Neural crest cell (in vitro differentiated cells): ENCODE measurements at places on chromosomes 6 and 20.

DNA sequence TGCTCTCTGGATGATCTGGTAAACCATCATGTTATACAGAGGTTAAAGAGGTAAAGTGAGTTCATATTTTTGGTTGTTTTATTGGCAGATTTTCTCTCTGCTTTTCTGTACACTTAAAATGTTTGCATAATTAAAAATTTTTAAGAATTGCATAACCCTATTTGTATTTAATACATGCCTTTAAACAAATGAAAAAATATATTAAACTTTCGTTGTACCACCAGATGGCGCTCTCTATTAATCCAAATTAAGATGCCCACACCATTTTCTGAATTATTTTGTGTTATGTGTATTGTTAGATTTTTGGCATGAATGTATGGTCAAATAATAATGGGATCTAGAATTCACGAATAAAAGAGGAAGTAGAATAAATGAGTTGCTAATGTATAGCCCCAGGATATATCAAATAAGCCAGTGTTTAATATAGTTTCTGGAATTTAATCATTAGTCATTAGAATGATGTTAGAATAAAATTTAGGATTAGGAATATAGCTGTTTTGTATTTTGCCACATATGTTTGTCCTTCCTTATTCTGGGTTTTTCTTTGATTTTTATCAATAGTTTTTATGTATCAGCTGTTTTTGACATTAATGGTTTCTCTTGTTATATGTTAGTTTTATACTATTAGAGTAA, 38.9 kb downstream of the SMAP1 start:
- peaks cover 9% of the 10 kb centered on the region for H3K4me1 ChIP-seq
- peaks cover 3% of the 10 kb centered on the region for H3K36me3 ChIP-seq
- H3K27ac ChIP-seq, result no peak overlapping the region
- H3K27me3 ChIP-seq, result no peaks in the 10 kb centered on the region
- DNase-seq, result peak; percentile 10
- no peak overlapping the region for H3K4me3 ChIP-seq

GRCh38 chr6:53059648-53060589, 5.3 kb upstream of the FBXO9 start:
- H3K4me1 ChIP-seq, result peaks cover 43% of the 10 kb centered on the region
- H3K27me3 ChIP-seq, result no peaks in the 10 kb centered on the region
- DNase-seq, result no peak
- peak overlapping the region; percentile 98 for H3K27ac ChIP-seq

DNA sequence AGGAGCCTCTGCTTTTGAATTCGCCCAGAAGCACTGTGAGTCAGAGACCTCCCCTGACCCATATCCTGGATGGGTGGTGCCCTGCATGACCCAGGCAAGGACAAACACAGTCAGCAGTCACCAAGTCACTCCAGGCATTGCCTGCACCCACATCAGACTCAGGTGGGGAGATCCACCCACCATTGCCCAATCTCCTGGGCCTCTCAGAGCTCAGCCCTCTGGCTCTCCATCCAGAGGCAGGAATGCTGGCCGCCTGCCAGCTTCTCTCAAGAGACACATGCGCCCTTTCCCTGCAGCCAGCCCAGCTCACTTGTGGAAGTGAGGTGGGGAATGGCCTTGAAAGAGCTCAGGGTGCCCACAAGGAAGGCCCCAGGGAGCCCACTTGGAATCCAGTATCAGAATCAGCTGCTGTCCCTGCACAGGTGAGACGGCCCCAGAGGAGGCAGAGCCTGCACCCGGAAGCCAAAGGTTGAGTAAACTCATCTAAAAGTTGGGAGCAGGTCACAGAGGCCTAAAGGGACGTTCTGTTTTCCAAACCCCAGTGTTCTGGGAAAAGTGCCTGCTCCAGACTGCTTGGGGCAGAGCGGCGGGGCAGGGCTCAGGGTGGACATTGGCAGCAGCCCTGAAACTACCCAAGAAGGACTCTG, 129.8 kb downstream of the PREX1 start:
- H3K36me3 ChIP-seq, result peaks cover 32% of the 10 kb centered on the region
- peaks cover 17% of the 10 kb centered on the region for H3K4me1 ChIP-seq
- no peak for DNase-seq
- no peaks in the 10 kb centered on the region for H3K27me3 ChIP-seq

GRCh38 chr20:2365091-2365490, 15.6 kb upstream of the TGM6 start:
- no peaks in the 10 kb centered on the region for H3K4me1 ChIP-seq
- no peak overlapping the region for H3K4me3 ChIP-seq
- peaks cover 9% of the 10 kb centered on the region for H3K27me3 ChIP-seq

GRCh38 chr6:135488023-135488422, 9.5 kb downstream of the AHI1 start:
- H3K27ac ChIP-seq, result no peak overlapping the region
- no peaks in the 10 kb centered on the region for H3K27me3 ChIP-seq
- no peak for DNase-seq
- H3K4me1 ChIP-seq, result no peaks in the 10 kb centered on the region
- H3K36me3 ChIP-seq, result peaks cover 36% of the 10 kb centered on the region
- no peak overlapping the region for H3K4me3 ChIP-seq

GRCh38 chr6:13234130-13234529, 94.2 kb downstream of the TBC1D7 start:
- no peak overlapping the region for H3K4me3 ChIP-seq
- no peaks in the 10 kb centered on the region for H3K27me3 ChIP-seq
- H3K27ac ChIP-seq, result no peak overlapping the region
- no peak for DNase-seq
- H3K36me3 ChIP-seq, result no peaks in the 10 kb centered on the region

DNA sequence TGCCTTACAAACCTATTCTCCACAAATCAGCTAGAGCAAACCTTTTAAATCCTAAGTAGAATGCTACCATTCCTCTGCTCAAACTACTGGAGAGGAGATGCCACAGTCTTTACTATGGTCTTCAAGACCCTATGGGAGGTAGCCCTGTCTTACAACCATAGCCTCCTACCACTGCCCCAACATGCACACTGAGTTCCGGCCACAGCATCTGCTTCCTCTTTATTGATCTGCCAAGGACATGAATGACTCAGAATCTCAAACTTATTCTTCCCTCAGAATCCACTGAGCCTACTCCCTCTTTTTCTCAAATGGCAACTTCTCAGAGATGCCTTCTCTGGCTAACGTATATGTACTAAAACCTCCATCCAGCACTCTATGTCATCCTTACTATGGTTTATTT, 12.2 kb upstream of the ANKEF1 start:
- no peaks in the 10 kb centered on the region for H3K4me1 ChIP-seq
- H3K4me3 ChIP-seq, result no peak overlapping the region
- DNase-seq, result no peak

GRCh38 chr6:101445527-101445926, 52.0 kb downstream of the GRIK2 start:
- no peaks in the 10 kb centered on the region for H3K4me1 ChIP-seq
- no peaks in the 10 kb centered on the region for H3K27me3 ChIP-seq
- H3K4me3 ChIP-seq, result no peak overlapping the region
- DNase-seq, result no peak

DNA sequence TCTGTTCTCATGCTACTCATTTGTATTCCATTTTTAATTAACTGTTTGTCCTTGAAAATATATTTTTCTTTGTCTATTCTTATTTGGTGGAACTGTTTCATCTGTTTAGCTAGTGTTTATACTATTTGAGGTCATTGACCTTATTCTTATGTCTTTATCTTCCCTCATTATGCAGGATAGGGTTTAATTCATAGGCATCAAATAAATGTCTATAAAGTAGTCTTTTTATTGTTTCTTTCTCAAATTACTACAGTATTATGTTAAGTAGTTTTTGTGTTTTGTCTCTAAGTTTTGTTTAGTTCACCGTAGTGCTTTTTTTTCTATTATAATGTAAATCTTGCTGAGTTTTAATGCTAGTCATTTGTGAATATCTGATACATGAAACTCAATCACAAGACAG, 19.0 kb downstream of the TIAM2 start:
- H3K4me3 ChIP-seq, result no peak overlapping the region
- no peak overlapping the region for H3K27ac ChIP-seq
- DNase-seq, result no peak

DNA sequence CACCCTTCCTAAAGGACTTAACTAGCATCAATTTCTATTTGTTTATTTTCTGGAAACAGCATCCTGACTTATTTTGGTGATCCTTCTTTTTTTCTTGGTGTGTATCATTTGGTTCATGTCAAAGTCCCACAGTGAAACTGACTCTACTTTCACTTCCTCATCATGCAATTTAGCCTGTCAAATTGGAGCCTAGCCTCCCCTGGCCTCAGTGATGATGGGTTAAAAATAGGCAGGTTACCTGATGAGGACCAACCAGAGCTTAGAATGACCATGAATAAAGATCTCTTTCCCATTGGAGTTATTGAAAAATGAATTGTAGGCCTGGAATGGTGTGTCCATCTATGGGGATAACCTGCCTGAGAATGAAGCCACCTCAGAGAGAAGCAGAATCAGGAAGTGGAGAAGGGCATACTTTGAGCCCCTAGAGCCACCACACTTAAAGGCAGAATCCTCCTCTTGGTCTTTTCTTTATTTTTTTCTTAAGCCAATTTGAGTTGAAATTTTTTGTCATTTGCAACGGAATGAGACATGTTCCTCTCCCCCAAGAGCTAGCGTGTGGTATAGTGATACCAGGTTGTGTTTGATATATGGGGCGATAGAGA, 105.6 kb downstream of the BTBD3 start:
- no peak overlapping the region for H3K4me3 ChIP-seq
- peaks cover 4% of the 10 kb centered on the region for H3K4me1 ChIP-seq
- H3K36me3 ChIP-seq, result no peaks in the 10 kb centered on the region
- H3K27me3 ChIP-seq, result no peaks in the 10 kb centered on the region
- no peak overlapping the region for H3K27ac ChIP-seq

GRCh38 chr6:142372348-142372747, 70.5 kb downstream of the ADGRG6 start:
- H3K36me3 ChIP-seq, result peaks cover 8% of the 10 kb centered on the region
- no peak for DNase-seq
- peaks cover 30% of the 10 kb centered on the region for H3K4me1 ChIP-seq
- H3K4me3 ChIP-seq, result no peak overlapping the region
- no peaks in the 10 kb centered on the region for H3K27me3 ChIP-seq
- H3K27ac ChIP-seq, result no peak overlapping the region

DNA sequence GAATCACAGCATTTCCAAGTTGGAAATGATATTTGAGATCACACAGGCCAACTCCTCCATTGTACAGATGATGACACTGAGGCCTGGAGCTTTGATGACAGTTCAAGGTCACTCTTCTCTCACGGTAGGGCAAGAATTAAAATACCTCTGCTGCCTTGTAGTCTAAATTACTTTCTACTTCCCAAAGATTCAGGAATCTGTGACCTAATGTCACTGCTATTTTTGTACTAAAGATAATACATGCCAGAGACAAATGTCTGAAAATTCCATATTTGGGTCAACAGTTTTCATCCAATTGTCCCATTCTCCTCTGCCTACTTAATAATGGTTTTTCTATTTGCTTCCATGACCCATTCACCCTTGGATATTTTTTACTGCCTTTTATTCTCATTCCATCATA, 160.0 kb downstream of the SOD2 start:
- H3K27me3 ChIP-seq, result peaks cover 8% of the 10 kb centered on the region
- no peaks in the 10 kb centered on the region for H3K36me3 ChIP-seq
- H3K4me3 ChIP-seq, result no peak overlapping the region
- H3K4me1 ChIP-seq, result no peaks in the 10 kb centered on the region
- DNase-seq, result no peak
- H3K27ac ChIP-seq, result no peak overlapping the region

- peaks cover 2% of the 10 kb centered on the region for H3K36me3 ChIP-seq
- DNase-seq, result no peak
- no peaks in the 10 kb centered on the region for H3K27me3 ChIP-seq
- no peak overlapping the region for H3K27ac ChIP-seq
- H3K4me3 ChIP-seq, result peak overlapping the region; percentile 98
- peaks cover 48% of the 10 kb centered on the region for H3K4me1 ChIP-seq
Measured at GRCh38 chr20:36052117-36052513, 83.7 kb downstream of the CNBD2 start.

DNA sequence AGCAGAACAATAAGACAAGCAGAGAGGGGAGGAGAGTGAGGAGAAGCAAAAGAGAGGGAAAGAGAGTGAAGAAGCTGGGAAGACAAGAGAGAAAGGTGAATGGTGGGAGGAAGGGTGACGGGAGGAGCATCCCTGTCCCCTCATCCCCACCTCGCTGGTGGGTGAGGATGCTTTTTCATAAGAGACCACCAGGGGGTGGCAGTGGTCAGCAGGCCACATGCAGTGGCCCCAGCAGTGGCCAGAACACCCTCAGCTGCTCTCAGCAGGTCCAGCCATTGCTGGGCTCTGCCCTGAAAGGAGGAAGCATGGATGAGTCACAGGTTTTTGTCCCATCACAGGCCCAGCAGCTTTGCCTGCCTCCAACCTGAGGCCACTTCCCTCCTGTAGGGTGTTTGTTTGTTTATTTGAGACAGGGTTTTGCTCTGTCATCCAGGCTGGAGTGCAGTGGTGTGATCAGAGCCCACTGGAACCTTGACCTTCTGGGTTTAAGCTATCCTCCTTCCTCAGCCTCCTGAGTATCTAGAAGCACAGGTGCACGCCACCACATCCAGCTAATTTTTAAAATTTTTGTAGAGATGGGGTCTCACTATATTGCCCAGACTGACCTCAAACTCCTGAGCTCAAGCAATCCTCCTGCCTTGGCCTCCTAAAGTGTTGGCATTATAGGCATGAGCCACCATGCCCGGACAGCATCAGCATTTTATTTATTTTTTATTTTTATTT, 24.0 kb downstream of the FGD2 start:
- H3K4me3 ChIP-seq, result no peak overlapping the region
- no peak overlapping the region for H3K27ac ChIP-seq
- DNase-seq, result peak; percentile 58
- H3K4me1 ChIP-seq, result peaks cover 3% of the 10 kb centered on the region
- no peaks in the 10 kb centered on the region for H3K27me3 ChIP-seq
- no peaks in the 10 kb centered on the region for H3K36me3 ChIP-seq

DNA sequence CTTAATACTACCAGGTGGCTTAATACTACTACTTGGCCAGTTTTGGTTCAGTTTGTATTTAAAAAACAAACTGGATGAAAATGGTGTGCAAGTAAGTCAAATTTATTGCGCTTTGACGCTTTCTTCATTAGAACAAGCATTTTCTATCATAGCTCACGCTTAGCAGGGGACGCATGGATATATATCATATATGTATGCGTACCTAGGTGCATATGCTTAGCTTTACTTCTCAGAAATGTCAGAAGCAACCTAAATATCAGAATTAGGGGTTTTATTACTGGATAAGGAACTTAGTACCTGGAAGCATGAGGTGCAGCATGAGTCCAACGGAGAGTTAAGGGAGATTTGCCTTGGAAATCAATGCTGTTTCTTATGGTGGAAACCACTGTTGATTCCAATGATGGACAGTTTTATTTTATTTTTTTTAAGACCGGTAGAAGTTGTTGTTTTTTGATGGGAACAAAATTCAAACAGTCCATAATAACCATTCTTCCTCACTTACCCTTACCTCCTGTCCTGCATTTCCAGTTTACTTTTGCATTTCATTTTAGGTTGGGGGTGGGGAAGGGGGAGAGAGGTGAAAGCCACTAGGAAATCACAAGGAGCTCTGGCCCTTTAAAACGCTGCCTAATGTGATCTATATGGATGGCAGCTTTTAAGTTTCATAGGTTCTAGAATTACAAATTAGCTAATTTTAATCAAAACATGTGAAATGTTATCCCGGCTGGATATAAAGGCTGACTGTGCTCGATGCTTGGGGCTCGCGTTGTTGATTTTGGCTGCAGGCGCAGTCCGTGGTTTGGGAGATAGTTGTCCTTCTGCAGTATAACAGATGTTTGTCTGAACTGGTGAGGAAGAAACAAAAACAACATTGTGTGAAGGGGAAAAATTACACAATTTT, 2.1 kb downstream of the SOBP start:
- no peak overlapping the region for H3K4me3 ChIP-seq
- no peak overlapping the region for H3K27ac ChIP-seq
- H3K36me3 ChIP-seq, result no peaks in the 10 kb centered on the region
- no peak for DNase-seq
- H3K4me1 ChIP-seq, result peaks cover 34% of the 10 kb centered on the region
